Thymus (tissue), 14 donors: ENCODE measurements at places on chromosomes 2 and 18.
A peak's percentile ranks its signal among the peaks of the same experiment; 100 is the strongest.

DNA sequence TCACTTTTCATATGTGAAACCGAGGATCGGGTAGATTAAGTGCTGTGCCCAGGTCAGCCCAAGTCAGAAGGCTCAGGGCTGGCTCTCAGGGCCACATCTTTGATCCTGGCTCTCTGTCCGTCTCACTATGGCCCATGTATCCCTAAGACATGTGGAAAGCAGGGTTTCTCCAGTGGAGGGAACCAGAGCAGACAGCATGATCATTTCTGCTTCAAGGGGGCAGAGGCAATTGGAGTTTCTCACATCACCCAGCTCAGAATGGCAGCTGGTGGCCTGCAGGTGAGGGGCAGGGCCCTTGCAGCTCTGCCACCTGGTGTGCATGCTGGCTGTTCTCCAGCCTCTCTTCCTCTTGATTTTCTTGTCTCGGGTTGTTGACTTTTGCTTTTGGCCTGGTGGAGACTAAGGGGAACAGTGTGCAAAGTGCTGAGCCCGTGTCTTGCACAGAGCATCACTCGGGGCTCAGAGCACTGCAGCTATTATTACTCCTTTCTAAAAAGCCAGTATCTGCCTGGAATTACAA, 27.0 kb downstream of the LDLRAD4 start:
- no peak overlapping the region for H3K27ac ChIP-seq
- peaks cover 42% of the 10 kb centered on the region for H3K36me3 ChIP-seq
- no peak overlapping the region for H3K4me3 ChIP-seq
- H3K4me1 ChIP-seq: peaks cover 3% of the 10 kb centered on the region
- no peak for DNase-seq
- no peaks in the 10 kb centered on the region for H3K27me3 ChIP-seq

GRCh38 chr2:191064590-191064989, 50.6 kb upstream of the STAT1 start:
- H3K4me1 ChIP-seq: peaks cover 9% of the 10 kb centered on the region
- H3K27me3 ChIP-seq: no peaks in the 10 kb centered on the region
- H3K4me3 ChIP-seq: no peak overlapping the region
- no peak for DNase-seq
- H3K36me3 ChIP-seq: no peaks in the 10 kb centered on the region
- H3K27ac ChIP-seq: no peak overlapping the region

GRCh38 chr2:1528273-1529064, 115.2 kb downstream of the TPO start:
- H3K36me3 ChIP-seq: no peaks in the 10 kb centered on the region
- H3K27me3 ChIP-seq: peaks cover 2% of the 10 kb centered on the region

- no peak overlapping the region for H3K27ac ChIP-seq
- DNase-seq: no peak
- H3K27me3 ChIP-seq: no peaks in the 10 kb centered on the region
- no peaks in the 10 kb centered on the region for H3K4me1 ChIP-seq
Measured at GRCh38 chr18:74446178-74446577, 10.9 kb downstream of the DIPK1C start.

DNA sequence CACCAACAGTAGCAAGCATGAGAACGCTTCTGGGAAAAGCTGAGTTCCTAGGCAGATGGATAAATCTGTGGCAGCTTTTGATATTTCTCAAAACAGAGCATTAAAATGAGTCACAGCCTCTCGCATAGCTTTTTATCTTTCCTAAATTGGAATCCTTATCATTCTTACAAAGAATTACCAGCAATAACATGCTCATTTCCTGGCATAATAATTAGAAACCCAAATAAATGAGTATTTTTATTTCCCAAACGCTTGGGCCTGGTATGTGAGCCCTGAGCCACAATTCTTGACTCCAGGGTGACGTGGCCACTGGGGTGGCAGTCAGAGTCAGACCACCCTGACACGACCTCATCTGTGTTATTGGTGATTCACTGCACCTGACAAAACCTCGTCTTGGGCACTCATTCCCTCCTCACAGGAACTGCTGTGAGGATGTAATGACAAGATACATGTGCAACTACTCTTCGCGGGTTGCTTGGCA, 210.7 kb downstream of the ARL4C start:
- no peak overlapping the region for H3K27ac ChIP-seq
- peaks cover 31% of the 10 kb centered on the region for H3K4me1 ChIP-seq
- no peaks in the 10 kb centered on the region for H3K36me3 ChIP-seq
- DNase-seq: no peak
- no peak overlapping the region for H3K4me3 ChIP-seq

GRCh38 chr2:38873763-38874162, 2.0 kb downstream of the DHX57 start:
- no peak for DNase-seq
- no peaks in the 10 kb centered on the region for H3K27me3 ChIP-seq
- H3K36me3 ChIP-seq: no peaks in the 10 kb centered on the region
- no peak overlapping the region for H3K27ac ChIP-seq
- no peak overlapping the region for H3K4me3 ChIP-seq
- peaks cover 12% of the 10 kb centered on the region for H3K4me1 ChIP-seq

- peaks cover 41% of the 10 kb centered on the region for H3K4me1 ChIP-seq
- H3K4me3 ChIP-seq: peak overlapping the region; percentile 49
- peak overlapping the region; percentile 87 for H3K27ac ChIP-seq
Measured at GRCh38 chr2:105744091-105744908, 412 bp upstream of the NCK2 start.

DNA sequence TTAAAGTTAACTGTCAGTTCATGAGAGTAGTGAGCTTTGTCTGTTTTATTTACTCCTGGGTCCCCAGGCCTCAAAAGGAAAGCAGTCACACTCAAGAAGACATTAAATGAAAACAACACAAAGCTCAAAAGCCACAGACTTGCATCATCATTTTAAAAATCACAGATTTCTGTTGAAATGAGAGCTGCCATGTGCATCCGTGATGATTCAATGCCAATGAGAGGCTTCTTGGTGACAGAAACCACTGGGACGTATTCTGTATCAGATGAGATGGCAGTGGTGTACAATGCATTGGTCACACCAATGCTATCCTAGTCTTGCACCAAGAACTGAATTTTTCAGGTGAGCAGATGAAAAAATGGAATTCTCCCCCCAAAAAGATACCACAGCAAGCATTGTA, 204.8 kb downstream of the ANAPC1 start:
- no peak overlapping the region for H3K4me3 ChIP-seq
- peaks cover 22% of the 10 kb centered on the region for H3K4me1 ChIP-seq
- DNase-seq: no peak
- H3K27me3 ChIP-seq: no peaks in the 10 kb centered on the region
- no peak overlapping the region for H3K27ac ChIP-seq

- peaks cover 12% of the 10 kb centered on the region for H3K4me1 ChIP-seq
- peaks cover 73% of the 10 kb centered on the region for H3K27me3 ChIP-seq
- peak overlapping the region; percentile 10 for H3K4me3 ChIP-seq
- H3K27ac ChIP-seq: no peak overlapping the region
- H3K36me3 ChIP-seq: no peaks in the 10 kb centered on the region
- no peak for DNase-seq
Measured at GRCh38 chr2:127219171-127220070, 678 bp downstream of the CYP27C1 start.

DNA sequence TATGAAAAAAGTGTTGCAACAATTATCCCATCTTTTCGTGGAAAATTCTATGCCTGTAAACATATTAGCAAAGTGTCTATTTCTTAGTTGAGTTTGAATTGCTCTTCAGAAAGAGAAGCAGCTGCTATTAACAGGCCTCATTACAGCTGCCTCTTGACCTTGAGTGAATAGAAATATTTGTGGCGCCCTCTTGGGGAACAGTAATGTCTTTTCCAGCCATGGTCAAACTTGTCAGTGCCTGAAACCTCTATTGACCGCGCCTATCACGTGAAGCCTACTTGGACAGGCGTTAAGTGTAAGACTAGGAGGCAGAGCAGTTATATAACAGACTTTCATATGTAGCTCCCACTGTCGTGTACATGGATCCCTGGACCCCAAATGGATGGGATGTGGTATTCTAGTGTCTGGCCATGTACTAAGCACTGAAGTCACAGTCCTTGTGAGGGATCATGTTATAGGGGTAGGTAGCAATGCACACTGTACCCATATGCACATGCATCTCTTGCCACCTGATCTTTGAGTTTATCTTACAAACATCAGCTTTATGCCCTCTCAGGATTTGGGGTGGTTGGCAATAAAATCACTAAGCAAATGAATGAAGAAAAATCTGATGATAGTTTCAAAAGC, 245.0 kb downstream of the PTGR3 start:
- DNase-seq: no peak
- no peak overlapping the region for H3K4me3 ChIP-seq

DNA sequence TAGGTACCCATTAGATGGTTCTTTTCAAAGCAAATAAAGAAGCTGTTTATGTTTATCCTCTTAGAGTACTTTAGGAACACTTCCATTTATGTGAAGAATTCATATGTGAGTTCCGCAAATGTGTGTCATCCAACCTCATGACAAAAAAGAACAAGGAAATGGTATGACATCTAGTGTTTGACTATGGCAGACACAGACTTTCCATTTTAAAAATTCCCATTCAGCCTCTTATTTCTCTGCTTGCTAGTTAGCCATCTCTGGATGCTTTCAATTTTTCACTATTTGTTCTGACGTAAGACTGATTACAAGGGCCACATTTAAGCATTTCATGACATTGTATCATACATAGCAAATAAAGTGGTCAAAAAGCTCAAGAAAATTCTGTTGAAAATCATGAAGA, 103.0 kb downstream of the ZAP70 start:
- no peaks in the 10 kb centered on the region for H3K4me1 ChIP-seq
- no peak overlapping the region for H3K27ac ChIP-seq
- H3K36me3 ChIP-seq: peaks cover 9% of the 10 kb centered on the region
- H3K27me3 ChIP-seq: no peaks in the 10 kb centered on the region

GRCh38 chr18:48410095-48410920, 1.1 kb upstream of the ZBTB7C start:
- H3K4me3 ChIP-seq: peak overlapping the region; percentile 52
- peak; percentile 51 for DNase-seq
- peaks cover 61% of the 10 kb centered on the region for H3K27me3 ChIP-seq
- H3K4me1 ChIP-seq: peaks cover 2% of the 10 kb centered on the region
- H3K27ac ChIP-seq: no peak overlapping the region

- no peak overlapping the region for H3K4me3 ChIP-seq
- no peak for DNase-seq
- no peaks in the 10 kb centered on the region for H3K27me3 ChIP-seq
- H3K27ac ChIP-seq: no peak overlapping the region
- no peaks in the 10 kb centered on the region for H3K36me3 ChIP-seq
- no peaks in the 10 kb centered on the region for H3K4me1 ChIP-seq
Measured at GRCh38 chr2:147385600-147385999, 459.2 kb upstream of the ACVR2A start.

GRCh38 chr2:130259594-130259993, 61.4 kb upstream of the TUBA3E start:
- peaks cover 2% of the 10 kb centered on the region for H3K27me3 ChIP-seq
- no peaks in the 10 kb centered on the region for H3K4me1 ChIP-seq
- H3K4me3 ChIP-seq: no peak overlapping the region
- no peak for DNase-seq
- H3K27ac ChIP-seq: no peak overlapping the region

- H3K4me3 ChIP-seq: no peak overlapping the region
- H3K27ac ChIP-seq: no peak overlapping the region
- no peaks in the 10 kb centered on the region for H3K4me1 ChIP-seq
- no peaks in the 10 kb centered on the region for H3K36me3 ChIP-seq
- no peaks in the 10 kb centered on the region for H3K27me3 ChIP-seq
- DNase-seq: no peak
Measured at GRCh38 chr18:68791801-68792200, 6.1 kb upstream of the CCDC102B start.

DNA sequence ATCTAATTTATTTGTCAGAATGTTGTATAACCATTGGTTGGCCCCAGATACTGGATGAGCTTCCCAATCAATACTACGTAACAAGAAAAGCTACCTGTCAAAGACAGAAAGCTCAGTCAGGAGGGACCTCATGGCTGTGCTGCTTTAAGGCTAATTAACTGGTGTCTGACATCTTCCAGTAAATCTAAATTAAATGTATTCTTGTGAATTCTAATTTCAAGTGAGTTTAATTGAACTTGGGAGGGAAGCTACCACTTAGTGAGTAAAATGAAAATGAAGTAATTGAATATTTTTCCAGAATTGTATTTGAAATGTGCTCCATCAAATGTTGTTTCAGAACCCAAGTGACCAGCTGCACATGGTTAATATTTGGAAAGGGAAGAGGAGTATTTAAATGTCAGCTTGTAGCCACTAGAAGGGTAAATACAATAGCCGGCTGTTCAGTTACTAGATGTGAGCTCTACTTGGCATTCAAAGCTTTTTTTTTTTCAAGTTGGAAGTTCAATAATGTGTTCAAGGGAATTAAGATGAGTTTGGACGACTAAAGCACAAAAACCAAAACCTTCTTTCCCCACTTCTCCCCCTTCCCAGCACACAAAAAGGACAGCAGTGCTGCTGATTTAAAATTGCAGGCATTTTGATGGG, 62.0 kb downstream of the GPR39 start:
- H3K36me3 ChIP-seq: no peaks in the 10 kb centered on the region
- no peaks in the 10 kb centered on the region for H3K27me3 ChIP-seq
- no peaks in the 10 kb centered on the region for H3K4me1 ChIP-seq
- no peak for DNase-seq
- no peak overlapping the region for H3K4me3 ChIP-seq
- H3K27ac ChIP-seq: no peak overlapping the region

DNA sequence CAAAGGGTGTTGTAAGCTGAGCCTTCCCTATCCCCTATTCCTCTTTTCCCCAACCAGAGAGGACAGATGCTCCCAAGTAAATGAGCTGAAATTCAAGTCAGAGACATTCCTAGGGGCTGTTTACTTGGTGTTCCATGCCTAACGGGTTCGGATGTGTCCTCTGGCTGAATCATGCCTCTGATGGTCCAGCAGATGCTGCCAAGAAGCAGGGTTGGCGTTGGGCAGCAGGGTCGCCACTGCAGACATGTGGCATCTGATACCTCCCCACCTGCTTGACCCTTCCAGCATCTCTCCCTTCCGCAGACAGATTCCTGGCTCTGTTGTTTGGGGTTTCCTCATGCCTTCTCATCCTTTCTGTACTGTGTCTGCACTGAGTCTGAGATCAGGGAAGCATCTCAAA, 108.3 kb downstream of the HNRNPLL start:
- no peak overlapping the region for H3K27ac ChIP-seq
- no peaks in the 10 kb centered on the region for H3K36me3 ChIP-seq
- DNase-seq: no peak
- peaks cover 4% of the 10 kb centered on the region for H3K4me1 ChIP-seq
- no peak overlapping the region for H3K4me3 ChIP-seq
